Adipocyte (in vitro differentiated cells): ENCODE measurements at places on chromosomes 11 and 22.

- DNase-seq: no peak
These were observed 15.5 kb downstream of the RBX1 start for GRCh38 chr22:40966726-40967085.

GRCh38 chr22:41900652-41901312 is 14.1 kb downstream of the SHISA8 start:
- no peak for DNase-seq

GRCh38 chr11:26188554-26188953 is 143.4 kb upstream of the ANO3 start:
- peak; percentile 70 for DNase-seq

DNA sequence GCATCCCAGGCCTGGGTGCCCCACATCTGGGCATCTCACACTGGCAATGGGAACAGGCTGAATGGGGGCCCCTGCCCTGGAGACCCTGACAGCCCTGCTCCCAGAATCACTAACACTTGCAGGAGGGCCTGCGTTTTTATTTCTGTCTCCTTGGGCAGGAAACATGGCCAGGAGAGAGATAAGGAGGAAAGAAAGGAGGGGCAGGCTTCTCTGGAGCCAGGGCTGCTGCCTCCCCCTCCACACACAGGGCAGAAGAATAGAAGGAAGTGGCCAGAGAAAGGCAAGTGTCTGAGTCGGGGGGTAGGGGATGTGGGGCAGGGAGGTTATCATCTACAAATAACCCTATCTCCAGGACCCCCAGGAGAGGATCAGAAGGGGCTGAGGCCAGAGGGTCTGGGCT is 25.5 kb upstream of the TSPAN18 start:
- DNase-seq: no peak

DNA sequence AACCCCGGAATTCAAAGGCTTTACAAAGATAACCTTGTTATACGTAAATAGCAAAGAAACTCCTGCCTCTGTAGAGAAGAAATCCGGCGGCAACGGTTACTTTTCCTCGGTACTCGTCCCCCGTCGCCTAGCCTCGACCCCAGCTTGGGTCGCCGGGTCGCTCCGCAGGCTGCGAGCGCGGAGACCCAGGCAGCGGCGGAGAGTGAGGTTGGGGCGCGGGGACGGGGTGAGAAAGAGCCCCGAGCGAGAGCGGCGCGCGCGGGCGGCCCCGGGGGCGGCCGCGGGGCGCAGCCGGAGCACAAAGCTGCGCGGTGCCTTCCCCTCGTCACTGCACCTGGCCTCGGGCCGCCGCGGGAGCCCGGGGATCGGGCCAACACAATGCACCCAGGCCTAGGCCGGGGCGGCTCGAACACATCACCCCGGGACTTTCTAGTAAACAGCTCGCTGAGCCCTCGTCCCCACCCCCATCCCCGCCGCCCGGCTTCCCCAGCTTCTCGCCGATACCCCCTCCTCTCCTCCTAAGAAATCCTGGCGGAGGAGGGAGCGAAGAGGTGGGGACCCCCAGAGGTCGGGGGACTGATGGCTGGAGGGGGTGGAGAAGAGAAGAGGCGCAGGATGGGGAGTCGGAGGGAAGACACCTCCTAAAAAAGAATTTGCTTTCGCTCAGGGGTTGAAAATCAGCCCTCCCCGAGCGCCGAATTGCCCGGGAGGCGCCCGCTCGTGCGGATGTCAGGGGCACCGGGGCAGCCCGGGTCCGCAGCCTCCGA is 845 bp downstream of the MPPED2 start:
- peak; percentile 7 for DNase-seq

DNA sequence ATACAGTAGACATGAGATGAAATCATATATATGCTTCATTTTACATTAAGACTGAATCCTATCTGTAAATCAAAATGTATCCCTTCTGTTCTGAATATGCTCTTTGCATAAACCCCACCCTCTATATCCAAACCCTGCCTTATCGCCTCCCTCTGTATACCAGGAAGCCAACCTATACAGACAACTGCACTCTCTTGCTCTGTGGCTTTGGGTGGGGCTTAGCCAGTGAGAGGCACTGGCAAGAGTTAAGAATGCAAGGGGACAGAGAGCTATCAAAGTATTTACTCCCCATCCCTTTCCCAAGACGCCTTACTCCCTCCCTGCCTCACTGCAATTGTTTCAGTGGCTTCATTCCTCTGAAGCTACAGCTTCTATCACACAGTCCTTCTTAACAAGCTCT is 309.8 kb downstream of the TTC28 start:
- no peak for DNase-seq

- no peak for DNase-seq
These were observed 15.4 kb downstream of the P2RY6 start for GRCh38 chr11:73287400-73288101.

- no peak for DNase-seq
These were observed 22.0 kb upstream of the ACER3 start for GRCh38 chr11:76838678-76839068.

GRCh38 chr11:125941619-125942611 is 3.9 kb upstream of the VSIG10L2 start:
- DNase-seq: peak; percentile 34

DNA sequence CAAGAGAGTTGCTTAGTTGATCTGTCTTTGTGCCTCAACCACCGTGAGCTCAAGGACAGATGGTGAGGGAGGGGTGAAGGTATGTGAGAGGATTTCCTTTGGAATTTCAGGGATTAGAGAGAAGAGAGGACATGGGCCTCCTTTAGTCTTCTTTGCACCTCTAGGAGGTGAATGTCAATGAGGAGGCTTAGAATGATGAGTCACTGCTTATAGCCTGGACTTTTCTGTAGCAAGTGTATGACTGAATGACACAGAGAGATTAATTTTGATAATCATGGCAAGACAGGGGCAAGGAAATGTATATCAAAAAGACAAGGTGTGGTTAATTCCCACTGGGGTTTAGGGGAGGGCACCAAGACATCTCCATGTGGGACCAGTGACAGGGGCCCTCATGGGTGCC is 947.3 kb upstream of the TENM4 start:
- no peak for DNase-seq

- DNase-seq: peak; percentile 43
These were observed 51.5 kb upstream of the ZBED5 start for GRCh38 chr11:10909141-10909883.

- DNase-seq: peak; percentile 15
These were observed 7.8 kb upstream of the ZC3H12C start for GRCh38 chr11:110085255-110085838.

DNA sequence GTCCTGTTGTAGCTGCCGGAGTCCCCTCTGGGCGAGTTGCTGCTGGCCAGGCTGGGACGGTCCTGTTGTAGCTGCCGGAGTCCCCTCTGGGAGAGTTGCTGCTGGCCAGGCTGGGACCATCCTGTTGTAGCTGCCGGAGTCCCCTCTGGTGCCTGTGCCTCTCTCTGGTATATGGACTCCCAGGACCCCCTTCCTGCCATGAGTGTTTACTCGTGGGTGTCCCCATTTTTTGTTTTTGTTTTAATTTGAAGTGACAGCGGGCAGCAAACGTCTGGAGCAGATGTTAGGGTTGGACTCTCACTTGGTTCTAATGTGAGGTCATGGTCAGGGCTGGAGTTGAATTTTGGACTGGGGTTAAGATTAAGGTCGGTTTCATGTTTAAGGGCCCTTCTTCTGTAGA is 14.2 kb downstream of the SHANK3 start:
- no peak for DNase-seq

- no peak for DNase-seq
These were observed 56.6 kb downstream of the LRRC32 start for GRCh38 chr11:76613901-76614300.

GRCh38 chr11:75827562-75827961 is 12.6 kb downstream of the UVRAG start:
- DNase-seq: peak; percentile 31

- DNase-seq: no peak
These were observed 19.8 kb downstream of the ARVCF start for GRCh38 chr22:19996694-19997384.

DNA sequence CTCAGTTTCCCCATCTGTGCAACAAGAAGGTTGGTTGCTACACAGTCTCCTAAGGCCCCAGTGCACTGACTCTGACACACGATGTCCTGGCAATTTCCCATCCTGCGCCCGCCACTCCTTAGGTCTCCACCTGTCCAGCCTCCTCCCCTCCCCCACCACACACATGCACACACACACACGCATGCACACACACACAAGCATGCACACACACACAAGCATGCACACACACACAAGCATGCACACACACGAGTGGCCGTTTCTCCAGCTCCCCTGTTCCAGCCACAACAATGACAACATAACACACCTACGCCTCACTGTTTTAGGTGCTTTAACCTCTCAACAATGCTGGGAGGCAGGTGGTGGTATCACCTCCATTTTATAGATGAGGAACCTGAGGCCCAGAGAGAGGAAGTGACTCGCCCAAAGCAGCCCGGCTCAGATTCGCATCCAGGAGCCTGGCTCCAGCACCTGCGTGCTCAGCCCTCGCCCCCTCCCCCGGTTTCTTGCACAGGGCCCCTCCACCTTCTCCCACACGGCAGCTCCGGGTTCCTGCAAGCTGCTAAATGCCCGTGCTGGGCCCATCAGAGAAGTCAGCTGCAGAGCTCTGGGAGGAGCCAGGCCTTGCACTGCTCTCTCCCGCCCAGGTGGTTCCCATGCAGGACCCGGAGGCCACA is 13.0 kb downstream of the CYTH4 start:
- DNase-seq: no peak

DNA sequence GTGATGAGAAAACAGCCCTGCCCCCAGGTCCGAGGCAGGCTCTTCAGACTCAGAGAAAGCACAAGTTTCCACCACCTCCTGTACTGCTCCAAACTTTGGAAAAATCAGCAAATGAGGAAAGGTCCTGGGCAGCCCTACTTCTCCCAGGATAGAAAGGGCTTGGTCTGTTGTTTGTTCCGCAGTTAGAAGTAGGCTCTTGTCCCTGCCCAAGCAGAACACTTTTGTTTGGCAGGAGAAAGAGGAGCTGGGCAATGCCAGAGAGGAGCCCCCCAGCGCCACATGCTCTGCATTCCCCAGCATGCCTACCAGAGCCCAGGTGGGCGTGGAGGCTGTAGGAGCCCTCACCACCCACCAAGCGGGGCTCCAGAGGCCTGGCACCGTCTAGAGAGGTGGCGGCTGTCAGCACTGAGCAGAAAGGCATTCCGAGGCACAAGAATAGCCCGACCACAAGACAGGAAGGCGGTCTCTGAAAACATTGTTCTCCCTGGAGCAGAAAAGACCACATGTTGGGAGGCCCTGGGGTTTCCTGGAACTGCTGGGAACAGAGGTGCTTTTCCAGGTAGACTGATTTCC is 90.3 kb upstream of the CD82 start:
- DNase-seq: no peak

- no peak for DNase-seq
These were observed 526.0 kb downstream of the ETS1 start for GRCh38 chr11:128061281-128061871.

- peak; percentile 56 for DNase-seq
These were observed 635 bp downstream of the SCARF2 start for GRCh38 chr22:20436768-20437612.

- DNase-seq: no peak
These were observed 105.3 kb upstream of the FGF3 start for GRCh38 chr11:69924308-69925161.

DNA sequence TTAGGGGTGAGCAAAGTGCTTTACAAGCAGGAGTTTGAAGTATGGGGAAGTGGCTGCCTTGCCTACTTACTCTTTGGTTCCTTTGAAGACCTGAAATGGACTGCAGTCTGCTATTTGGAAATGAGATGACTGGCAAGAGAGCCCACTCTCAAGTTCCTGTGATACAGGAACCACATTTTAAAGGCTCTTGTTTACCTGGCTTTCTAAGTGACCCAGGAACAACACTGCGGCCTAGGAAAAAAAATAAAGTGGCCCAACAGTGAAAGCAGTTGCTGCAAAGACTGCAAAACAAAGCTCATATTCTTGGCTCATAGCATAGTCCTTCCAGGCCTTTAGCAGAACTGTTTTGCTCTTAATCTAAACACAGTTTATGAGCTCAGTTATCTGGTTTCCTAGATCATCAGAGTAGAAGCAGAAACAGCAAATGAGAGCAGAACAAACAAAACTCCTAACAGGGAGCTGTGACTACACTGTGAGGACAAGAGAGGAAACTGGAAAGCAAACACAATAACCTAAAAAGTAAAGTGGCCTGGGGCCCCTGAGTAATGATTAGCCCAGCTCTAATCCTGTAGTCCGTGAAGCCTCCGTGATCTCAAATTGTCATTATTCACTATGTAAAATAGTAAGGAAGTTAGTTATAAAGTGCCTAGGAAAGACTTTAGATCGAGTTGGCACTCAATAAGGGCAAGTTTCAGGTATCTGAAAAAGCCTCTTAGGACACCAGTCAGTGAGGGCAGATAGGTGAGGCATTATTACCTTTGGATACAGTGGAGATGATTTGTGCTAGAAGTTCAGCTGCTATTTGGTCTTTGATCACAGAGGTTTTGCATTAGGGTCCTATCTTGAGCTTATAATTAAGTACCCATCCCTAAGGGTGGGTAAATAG is 11.5 kb downstream of the CCDC117 start:
- DNase-seq: no peak

GRCh38 chr11:107018902-107019493 is 722 bp upstream of the GUCY1A2 start:
- DNase-seq: peak; percentile 91

DNA sequence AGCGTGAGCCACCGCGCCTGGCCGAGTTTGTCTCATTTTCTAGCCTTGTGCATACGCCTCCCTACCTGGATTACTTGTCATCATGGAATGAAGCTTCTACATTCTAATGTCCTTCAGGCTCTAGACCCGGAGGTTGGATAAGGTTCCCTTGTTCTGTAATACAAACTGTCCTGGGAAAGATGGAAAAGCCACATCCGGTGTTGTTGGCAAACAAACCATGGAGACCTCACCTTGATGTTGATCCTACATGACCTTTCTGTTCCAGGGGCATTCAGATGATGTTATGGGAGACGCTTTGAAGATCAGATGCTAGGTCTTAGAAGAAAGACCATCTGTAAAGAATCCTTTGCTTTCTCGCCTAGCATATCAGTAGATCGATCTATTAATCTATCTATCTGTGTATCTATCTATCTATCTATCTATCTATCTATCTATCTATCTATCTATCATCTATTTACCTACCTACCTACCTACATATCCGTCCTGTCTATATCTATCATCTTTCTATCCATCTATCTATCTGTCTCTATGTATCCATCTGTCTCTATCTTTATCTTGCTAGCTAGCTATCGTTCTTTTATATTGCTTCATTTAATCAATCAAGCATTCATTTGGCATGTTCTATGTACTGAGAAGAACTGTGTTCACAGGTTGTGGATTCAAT is 46.3 kb upstream of the GRK3 start:
- DNase-seq: no peak

- DNase-seq: no peak
These were observed 8.0 kb downstream of the CCND1 start for GRCh38 chr11:69648679-69649575.

DNA sequence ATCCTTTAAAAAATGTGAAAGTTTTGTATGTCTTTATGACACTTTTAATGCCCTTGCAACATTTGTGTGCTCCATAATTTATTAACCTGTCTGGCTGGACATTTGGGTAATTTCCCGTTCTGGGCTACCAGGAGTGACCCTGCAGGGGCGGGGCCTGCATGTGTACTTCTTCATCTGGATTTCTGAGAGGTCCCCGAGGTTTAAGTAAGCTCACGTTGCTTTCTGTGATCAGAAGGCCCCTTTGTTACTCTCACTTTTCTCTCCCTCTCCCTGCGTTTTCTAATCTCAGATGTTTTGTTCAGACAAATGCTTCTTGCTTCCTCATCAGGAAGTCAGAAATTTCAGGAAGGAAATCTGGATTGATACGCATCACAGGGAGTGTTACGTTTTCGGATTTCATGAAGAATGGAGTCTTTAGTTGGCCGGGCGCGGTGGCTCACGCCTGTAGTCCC is 78.9 kb upstream of the CRYBB3 start:
- DNase-seq: no peak
